ENCODE measurements at places on chromosomes 2 and 18. TPM values are rescaled to one million over a fixed set of nuclear protein-coding genes. Genes with fewer than 3 reads are reported as not detected.

Gene RAB27B
- 0.93 TPM for total RNA-seq

Gene ABHD1
- total RNA-seq, result 37.3 TPM

Gene UGT1A7
- 0.19 TPM for total RNA-seq

Gene CCDC102B
- 25.1 TPM for total RNA-seq

Gene OTX1
- 0.56 TPM for total RNA-seq

DNA sequence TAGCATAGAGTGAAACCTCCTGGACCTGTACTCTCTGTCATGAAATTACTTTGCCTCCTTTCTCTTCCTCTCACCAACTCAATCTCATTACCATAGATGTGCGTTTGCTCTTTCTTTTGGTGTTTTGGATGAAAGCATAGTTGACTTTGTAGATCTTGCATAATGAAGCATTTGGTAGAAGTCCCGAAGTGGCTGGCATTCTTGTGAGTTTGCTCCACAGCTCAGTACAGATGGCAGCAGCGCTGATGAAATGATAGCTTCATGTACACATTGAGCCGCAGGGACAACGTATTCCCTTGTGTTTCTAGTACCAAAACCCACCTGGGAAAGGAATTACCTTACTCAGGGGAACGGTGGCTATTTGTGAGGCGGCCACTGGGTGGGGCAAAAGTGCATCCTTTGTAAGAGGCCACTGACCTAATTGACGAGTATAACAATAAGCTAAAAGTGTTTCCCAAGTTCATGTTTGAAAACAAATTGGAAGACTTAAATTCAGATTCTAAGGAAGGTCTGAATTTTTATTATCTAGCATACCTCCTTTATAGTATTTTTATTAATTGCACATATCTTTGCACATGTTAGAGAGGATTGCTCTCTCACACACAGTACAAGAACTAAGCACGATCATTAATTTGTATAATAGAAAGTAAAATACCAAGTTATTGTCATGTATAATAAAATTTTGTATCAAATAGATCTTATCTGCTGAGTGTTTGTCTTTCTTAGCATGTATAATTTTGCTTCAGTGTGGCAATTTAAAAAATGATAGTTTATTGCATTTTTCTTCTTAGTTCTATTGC is 25.4 kb upstream of the CDH7 start:
- H3K36me3 ChIP-seq, result no peaks in the 10 kb centered on the region
- H3K27me3 ChIP-seq, result no peaks in the 10 kb centered on the region
- H3K4me1 ChIP-seq, result no peaks in the 10 kb centered on the region
- H3K27ac ChIP-seq, result no peak overlapping the region
- H3K4me3 ChIP-seq, result no peak overlapping the region

- no peak overlapping the region for H3K4me3 ChIP-seq
- H3K27me3 ChIP-seq, result no peaks in the 10 kb centered on the region
- H3K4me1 ChIP-seq, result peaks cover 22% of the 10 kb centered on the region
- no peaks in the 10 kb centered on the region for H3K36me3 ChIP-seq
- DNase-seq, result no peak
- H3K27ac ChIP-seq, result no peak overlapping the region
Measured at GRCh38 chr2:43052204-43052943, 174.0 kb downstream of the ZFP36L2 start.

DNA sequence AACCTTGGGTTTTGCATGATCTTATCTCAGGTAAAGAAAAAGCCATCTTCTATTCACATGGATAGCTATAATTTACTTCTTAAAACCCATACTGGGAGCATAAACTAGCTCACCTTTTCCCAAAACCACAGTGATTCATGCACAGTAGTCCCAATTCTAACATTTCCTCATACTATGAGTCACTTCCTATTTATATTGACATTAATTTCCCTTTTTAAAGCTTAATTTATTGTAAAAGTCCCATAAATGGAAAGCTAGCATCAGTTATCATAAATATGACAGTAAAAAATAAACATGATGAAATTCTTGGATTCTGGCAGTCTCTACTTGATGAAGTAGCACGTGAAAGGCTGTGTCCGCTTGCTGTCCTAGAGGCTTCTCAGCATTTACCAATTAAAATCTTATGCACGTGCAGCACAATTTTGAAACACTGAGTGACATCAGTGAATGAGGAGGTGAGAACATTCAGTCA is 180.1 kb downstream of the CDH2 start:
- H3K4me1 ChIP-seq, result no peaks in the 10 kb centered on the region
- H3K4me3 ChIP-seq, result no peak overlapping the region
- H3K27ac ChIP-seq, result no peak overlapping the region
- DNase-seq, result no peak

GRCh38 chr2:219356834-219357233 is 24.3 kb upstream of the RESP18 start:
- H3K4me1 ChIP-seq, result peaks cover 8% of the 10 kb centered on the region
- H3K36me3 ChIP-seq, result no peaks in the 10 kb centered on the region
- no peak overlapping the region for H3K4me3 ChIP-seq
- H3K27me3 ChIP-seq, result no peaks in the 10 kb centered on the region
- no peak overlapping the region for H3K27ac ChIP-seq

GRCh38 chr18:65938592-65939372 is 188.0 kb downstream of the CDH7 start:
- no peaks in the 10 kb centered on the region for H3K36me3 ChIP-seq
- H3K4me1 ChIP-seq, result no peaks in the 10 kb centered on the region
- no peak overlapping the region for H3K4me3 ChIP-seq
- H3K27ac ChIP-seq, result no peak overlapping the region
- H3K27me3 ChIP-seq, result no peaks in the 10 kb centered on the region

GRCh38 chr18:75253043-75253442 is 42.4 kb downstream of the TSHZ1 start:
- no peak for DNase-seq
- no peak overlapping the region for H3K4me3 ChIP-seq
- H3K27ac ChIP-seq, result peak overlapping the region; percentile 14
- H3K4me1 ChIP-seq, result peaks cover 23% of the 10 kb centered on the region

DNA sequence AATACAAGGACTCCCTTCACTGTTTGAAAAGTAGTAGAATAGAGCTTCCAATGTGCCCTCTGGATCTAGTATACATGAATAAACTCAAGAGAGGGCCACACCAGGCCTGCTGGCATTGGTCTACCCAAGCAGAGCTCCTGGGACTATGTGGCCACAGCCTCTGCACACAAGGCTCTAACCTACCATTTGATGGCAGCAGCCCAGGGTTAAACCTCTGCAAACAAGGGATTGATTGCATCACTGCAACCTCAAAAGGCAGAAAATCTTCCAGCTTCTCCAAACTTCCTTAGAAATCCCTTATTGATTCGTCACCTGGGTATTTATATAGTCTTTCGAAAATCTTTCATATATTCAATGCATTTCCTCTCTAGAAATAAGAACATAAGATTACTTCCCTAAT is 147.6 kb upstream of the SETBP1 start:
- H3K36me3 ChIP-seq, result no peaks in the 10 kb centered on the region
- H3K27me3 ChIP-seq, result no peaks in the 10 kb centered on the region
- no peak overlapping the region for H3K27ac ChIP-seq
- no peaks in the 10 kb centered on the region for H3K4me1 ChIP-seq
- H3K4me3 ChIP-seq, result no peak overlapping the region

GRCh38 chr2:102063487-102063911 is 71.7 kb downstream of the IL1R2 start:
- peak overlapping the region; percentile 92 for H3K27ac ChIP-seq
- DNase-seq, result peak; percentile 91
- no peak overlapping the region for H3K4me3 ChIP-seq
- H3K4me1 ChIP-seq, result peaks cover 66% of the 10 kb centered on the region

- no peak overlapping the region for H3K27ac ChIP-seq
- H3K4me1 ChIP-seq, result no peaks in the 10 kb centered on the region
- H3K4me3 ChIP-seq, result no peak overlapping the region
- no peaks in the 10 kb centered on the region for H3K36me3 ChIP-seq
- H3K27me3 ChIP-seq, result no peaks in the 10 kb centered on the region
- no peak for DNase-seq
Measured at GRCh38 chr18:63465059-63465458, 11.7 kb upstream of the SERPINB5 start.

GRCh38 chr18:49745045-49746014 is 68.0 kb downstream of the ACAA2 start:
- DNase-seq, result no peak
- H3K36me3 ChIP-seq, result no peaks in the 10 kb centered on the region
- H3K27ac ChIP-seq, result no peak overlapping the region
- H3K4me1 ChIP-seq, result no peaks in the 10 kb centered on the region
- no peak overlapping the region for H3K4me3 ChIP-seq
- H3K27me3 ChIP-seq, result no peaks in the 10 kb centered on the region

Measured in testis (tissue), 5 donors.